ENCODE measurements at places on chromosomes 2 and 18. TPM values are rescaled to one million over a fixed set of nuclear protein-coding genes. Genes with fewer than 3 reads are reported as not detected.

DNA sequence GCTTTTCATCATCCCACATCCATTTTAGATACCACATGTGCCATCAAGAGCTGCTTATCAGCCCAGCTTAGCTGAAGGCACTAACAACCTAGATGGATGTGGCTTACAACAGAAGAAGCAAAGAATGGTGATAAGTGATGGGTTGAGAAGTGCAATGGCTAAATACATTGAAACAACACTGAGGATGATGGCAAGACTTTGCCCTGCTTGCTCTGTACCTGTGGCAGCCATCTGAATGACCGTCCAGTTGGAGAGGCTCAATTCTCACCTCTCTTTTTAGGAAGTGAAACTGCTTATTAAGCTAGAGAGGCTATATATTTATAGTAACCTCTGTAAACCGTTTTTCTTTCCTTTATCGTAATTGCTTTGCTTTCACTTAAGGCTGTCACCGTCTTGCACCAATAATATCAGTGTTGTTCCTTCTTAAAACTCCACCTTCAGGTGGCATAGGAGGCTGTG is 5.7 kb downstream of the GPATCH11 start:
- no peaks in the 10 kb centered on the region for H3K4me1 ChIP-seq
- H3K36me3 ChIP-seq, result peaks cover 30% of the 10 kb centered on the region
- no peak overlapping the region for H3K27ac ChIP-seq
- no peak overlapping the region for H3K4me3 ChIP-seq
- DNase-seq, result no peak

Gene UPP2
- not detected for total RNA-seq

DNA sequence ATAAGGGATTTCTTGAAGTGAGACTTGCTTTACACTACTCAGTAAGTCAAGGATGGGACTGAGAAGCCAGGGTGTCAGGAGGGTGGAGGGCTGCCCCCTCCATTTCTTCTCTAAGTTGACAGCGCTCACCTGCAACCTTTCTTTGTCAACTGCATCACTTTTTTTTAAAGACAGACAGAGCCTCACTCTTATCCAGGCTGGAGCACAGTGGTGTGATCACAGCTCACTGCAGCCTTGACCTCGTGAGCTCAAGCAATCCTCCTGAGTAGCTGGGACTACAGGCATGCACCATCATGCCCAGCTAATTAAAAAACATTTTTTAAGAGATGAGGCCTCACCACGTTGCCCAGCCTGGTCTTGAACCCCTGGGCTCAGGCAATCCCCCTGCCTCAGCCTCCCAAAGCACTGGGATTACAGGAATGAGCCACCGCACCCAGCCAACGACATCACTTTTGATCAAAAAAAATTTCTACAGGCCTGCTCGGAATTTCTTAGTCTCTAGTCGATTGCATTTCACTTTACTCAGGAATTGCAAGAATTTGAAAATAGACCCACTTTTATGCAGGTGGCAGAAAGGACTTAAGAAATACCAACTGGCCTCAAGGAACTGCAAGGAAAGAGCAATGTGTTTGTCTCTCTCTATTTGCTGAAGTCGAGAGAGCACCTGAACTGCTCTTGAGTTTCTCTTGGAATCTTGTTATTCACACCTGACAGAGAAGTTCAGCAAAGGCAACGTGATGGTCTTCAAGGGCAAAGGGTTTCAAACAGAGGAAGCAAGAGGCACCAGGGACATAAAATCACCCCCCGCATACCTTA is 101.4 kb downstream of the MYOM1 start:
- DNase-seq, result no peak
- no peaks in the 10 kb centered on the region for H3K36me3 ChIP-seq
- no peaks in the 10 kb centered on the region for H3K27me3 ChIP-seq
- no peaks in the 10 kb centered on the region for H3K4me1 ChIP-seq

- H3K4me1 ChIP-seq, result no peaks in the 10 kb centered on the region
- H3K27me3 ChIP-seq, result peaks cover 14% of the 10 kb centered on the region
- H3K36me3 ChIP-seq, result no peaks in the 10 kb centered on the region
- DNase-seq, result no peak
- no peak overlapping the region for H3K27ac ChIP-seq
Measured at GRCh38 chr2:233705911-233706506, 6.7 kb upstream of the UGT1A5 start.

DNA sequence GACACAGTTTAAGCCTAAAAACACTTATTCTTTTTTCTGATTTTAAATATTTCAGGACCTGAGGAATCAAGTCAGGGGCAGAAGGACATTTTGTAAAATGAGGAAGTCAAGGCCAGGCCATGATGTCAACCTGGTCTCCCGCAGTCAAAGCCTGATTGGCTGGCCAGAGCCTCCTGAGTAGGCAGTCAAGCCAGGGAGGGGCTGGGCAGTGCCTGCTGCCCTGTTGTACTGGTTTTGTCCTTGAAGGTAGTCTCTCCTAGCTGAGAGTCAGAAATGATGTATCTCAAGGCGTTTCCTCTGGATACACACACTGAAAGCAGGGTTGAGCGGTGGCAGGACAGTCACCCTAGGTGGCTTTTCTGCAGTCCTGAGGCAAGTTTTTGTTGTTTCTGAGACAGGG is 19.8 kb downstream of the CCT7 start:
- no peak for DNase-seq
- H3K36me3 ChIP-seq, result peaks cover 54% of the 10 kb centered on the region
- H3K4me1 ChIP-seq, result no peaks in the 10 kb centered on the region
- H3K27me3 ChIP-seq, result no peaks in the 10 kb centered on the region
- H3K4me3 ChIP-seq, result no peak overlapping the region

GRCh38 chr2:230129343-230129742 is 60.6 kb upstream of the SLC16A14 start:
- H3K36me3 ChIP-seq, result no peaks in the 10 kb centered on the region
- no peak overlapping the region for H3K27ac ChIP-seq
- peaks cover 14% of the 10 kb centered on the region for H3K4me1 ChIP-seq
- DNase-seq, result no peak
- H3K4me3 ChIP-seq, result no peak overlapping the region

DNA sequence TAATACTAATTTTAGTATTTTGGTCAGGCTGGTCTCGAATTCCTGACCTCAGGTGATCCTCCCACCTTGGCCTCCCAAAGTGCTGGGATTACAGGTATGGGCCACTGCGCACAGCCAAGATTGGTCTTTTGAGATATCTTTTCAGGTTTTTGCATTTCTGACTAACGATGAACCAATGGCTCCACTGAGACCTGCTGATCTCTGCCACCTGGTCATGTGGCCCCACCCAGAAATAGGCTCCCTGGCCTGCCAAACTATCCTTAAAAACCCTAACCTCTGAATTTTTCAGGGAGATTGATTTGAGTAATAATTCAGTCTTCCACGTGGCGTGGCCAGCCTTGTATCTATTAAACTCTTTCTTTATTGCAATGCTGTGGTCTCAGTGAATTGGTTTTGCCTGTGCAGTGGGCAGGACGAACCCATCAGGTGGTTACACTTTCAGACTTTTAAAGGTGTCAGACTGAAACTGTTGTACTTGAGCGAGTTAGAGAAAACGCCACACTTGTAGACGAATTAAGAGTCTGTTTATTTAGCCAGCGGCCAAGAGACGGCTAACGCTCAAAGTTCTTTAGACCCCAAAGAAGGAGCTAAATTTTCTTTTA is 85.8 kb upstream of the MSH6 start:
- H3K4me3 ChIP-seq, result no peak overlapping the region
- H3K27me3 ChIP-seq, result peaks cover 8% of the 10 kb centered on the region
- DNase-seq, result no peak

DNA sequence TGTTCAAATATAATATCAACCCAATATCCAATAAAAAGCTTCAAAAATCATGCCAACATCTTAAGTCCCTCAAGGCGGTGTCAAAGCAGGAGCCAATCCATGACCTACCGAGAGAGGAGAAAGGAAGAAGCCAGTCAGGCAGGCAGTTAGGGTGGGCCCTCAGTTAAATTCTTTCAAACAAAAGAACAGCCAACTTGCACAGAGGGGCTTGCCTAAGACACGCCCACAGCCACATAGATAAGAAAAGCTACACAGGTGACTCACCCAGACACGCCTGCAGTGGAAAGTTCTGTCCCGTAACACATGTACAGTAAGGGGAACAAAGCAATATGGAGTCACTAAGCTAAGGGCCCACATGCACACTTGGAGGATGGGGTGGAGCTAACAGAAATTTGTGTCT is 61.3 kb downstream of the SP110 start:
- no peak for DNase-seq
- no peak overlapping the region for H3K4me3 ChIP-seq
- peaks cover 1% of the 10 kb centered on the region for H3K36me3 ChIP-seq
- H3K27me3 ChIP-seq, result no peaks in the 10 kb centered on the region

- no peak overlapping the region for H3K4me3 ChIP-seq
- no peak overlapping the region for H3K27ac ChIP-seq
- H3K36me3 ChIP-seq, result no peaks in the 10 kb centered on the region
- peaks cover 5% of the 10 kb centered on the region for H3K27me3 ChIP-seq
Measured at GRCh38 chr2:72846171-72847095, 20.6 kb upstream of the EXOC6B start.

Gene EGR4
- 0.46 TPM for total RNA-seq

DNA sequence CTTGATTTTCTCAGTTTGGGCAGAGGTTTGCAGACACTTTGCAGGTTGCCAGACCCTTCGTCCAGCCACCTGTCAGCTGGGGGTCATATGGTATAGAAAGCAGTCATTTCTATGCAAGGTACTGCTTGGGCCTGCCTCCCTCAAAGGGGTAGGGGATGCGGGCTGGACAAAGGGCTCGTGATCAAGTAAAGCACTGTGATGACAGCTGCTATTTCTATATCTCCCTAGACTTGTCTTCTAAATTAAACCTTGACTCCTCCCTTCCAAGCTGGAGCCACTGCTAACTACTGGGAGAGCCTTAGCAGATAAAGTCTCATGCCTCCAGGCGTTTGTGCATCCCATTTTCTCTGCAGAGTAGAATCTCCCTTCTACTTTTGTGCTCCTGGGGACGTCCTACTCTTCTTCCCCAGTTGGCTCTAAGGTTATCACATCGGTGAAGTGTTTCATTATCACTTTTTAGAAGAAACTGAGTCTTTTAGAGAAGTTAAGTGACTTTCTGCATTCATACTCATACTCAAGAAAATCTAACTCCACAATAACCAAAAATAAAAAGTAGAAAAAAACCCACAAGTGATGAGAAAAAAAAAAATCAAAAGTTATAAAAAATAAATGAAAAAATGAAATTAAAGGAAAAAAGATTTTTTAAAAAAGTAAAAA is 710 bp upstream of the XRCC5 start:
- peak overlapping the region; percentile 80 for H3K27ac ChIP-seq
- no peak for DNase-seq

- H3K4me3 ChIP-seq, result no peak overlapping the region
- no peaks in the 10 kb centered on the region for H3K27me3 ChIP-seq
- peaks cover 42% of the 10 kb centered on the region for H3K36me3 ChIP-seq
- DNase-seq, result peak; percentile 19
- H3K4me1 ChIP-seq, result peaks cover 68% of the 10 kb centered on the region
Measured at GRCh38 chr2:7572450-7572849, 655.2 kb downstream of the RNF144A start.

- no peak overlapping the region for H3K27ac ChIP-seq
- H3K4me1 ChIP-seq, result no peaks in the 10 kb centered on the region
- no peak for DNase-seq
- H3K27me3 ChIP-seq, result no peaks in the 10 kb centered on the region
- no peak overlapping the region for H3K4me3 ChIP-seq
Measured at GRCh38 chr2:218631837-218632236, 24.1 kb downstream of the PLCD4 start.

Gene POTEC
- not detected for total RNA-seq

Gene IGFBP5
- not detected for total RNA-seq

Gene INHBB
- total RNA-seq, result not detected

- peaks cover 12% of the 10 kb centered on the region for H3K4me1 ChIP-seq
- H3K27me3 ChIP-seq, result no peaks in the 10 kb centered on the region
- no peak overlapping the region for H3K27ac ChIP-seq
Measured at GRCh38 chr2:189407281-189408209, 33.7 kb upstream of the WDR75 start.

Gene DNAH7
- total RNA-seq, result not detected

Gene RIF1
- 72.1 TPM for total RNA-seq

GRCh38 chr2:70789304-70790135 is 923 bp downstream of the FIGLA start:
- no peaks in the 10 kb centered on the region for H3K36me3 ChIP-seq
- no peak overlapping the region for H3K27ac ChIP-seq
- H3K27me3 ChIP-seq, result peaks cover 62% of the 10 kb centered on the region
- peaks cover 12% of the 10 kb centered on the region for H3K4me1 ChIP-seq
- peak; percentile 60 for DNase-seq

DNA sequence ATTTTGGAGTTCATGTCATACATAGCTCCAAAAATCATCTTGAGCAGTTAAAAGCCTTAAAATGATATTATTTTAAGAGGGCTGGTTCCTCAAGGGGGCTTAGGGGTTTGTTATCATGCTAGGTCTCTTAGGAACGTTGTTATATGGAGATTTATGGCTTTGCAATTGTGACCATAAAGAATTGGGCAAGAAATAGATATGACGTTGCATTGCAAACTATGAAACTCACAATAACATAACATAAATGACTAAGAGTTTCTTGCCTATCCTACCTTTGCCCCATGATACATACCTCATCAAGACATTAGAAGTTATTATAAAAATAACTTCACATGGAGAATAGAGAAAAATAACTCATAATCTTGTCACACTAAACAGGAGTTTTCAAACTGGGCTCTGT is 206.4 kb upstream of the SESTD1 start:
- H3K36me3 ChIP-seq, result no peaks in the 10 kb centered on the region
- H3K4me1 ChIP-seq, result no peaks in the 10 kb centered on the region
- H3K27me3 ChIP-seq, result no peaks in the 10 kb centered on the region
- H3K27ac ChIP-seq, result no peak overlapping the region
- no peak overlapping the region for H3K4me3 ChIP-seq
- no peak for DNase-seq

DNA sequence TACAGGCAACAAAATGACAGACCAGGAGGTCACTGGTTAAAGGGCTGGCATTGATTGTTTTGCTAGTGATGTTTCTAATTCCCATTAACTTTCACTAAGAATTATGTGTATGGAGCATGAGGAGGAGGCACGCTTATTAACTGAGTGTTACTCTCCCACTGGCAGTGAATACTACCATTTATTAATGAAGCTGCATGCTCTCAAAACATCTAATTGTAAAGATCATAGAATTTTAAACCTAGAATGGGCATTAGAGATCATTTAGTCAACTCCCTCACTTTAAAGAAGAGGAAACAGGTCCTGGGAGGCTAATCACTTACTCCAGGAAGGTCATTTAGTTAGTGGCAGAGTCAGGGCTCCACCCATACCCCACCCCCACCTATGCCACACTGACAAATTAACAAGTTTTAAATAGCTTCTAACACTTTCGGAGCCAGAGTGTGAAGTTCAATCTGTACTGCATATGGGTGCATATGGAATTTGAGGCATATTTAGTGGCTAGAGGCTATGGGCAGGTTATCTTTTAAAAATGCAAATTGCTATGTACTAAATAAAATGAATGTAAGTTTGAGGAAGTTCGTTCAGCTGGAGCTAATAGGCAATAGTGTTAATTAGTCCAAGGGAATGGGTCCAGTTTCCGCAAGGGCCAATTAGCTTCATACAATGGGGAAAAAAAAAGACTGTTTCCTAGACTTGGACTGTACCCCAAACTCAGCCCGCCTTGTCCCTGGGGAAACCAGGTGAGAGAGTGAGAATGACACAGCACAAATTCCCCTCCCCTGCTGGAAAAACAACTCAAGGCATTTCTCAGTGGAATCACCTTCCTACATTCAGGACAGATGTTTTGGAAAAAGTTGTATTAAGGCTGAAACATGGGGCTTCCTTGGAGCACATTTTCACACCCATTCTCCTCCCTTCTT is 178.8 kb downstream of the ICOS start:
- H3K27me3 ChIP-seq, result no peaks in the 10 kb centered on the region
- no peak overlapping the region for H3K4me3 ChIP-seq
- H3K36me3 ChIP-seq, result no peaks in the 10 kb centered on the region
- no peak overlapping the region for H3K27ac ChIP-seq
- DNase-seq, result no peak

Gene APOB
- not detected for total RNA-seq

Data from activated T-helper 2 cell treated with anti-CD3 and anti-CD28 coated beads, Interferon-gamma antibody, Interleukin-2, Interleukin-4, amounts not matched to agents 10 μg/mL and 5 μg/mL and 100 μg/mL, durations not matched to agents 14 hours and 24 hours and 36 hours (primary cell).